ENCODE measurements at places on chromosomes 4 and X.

DNA sequence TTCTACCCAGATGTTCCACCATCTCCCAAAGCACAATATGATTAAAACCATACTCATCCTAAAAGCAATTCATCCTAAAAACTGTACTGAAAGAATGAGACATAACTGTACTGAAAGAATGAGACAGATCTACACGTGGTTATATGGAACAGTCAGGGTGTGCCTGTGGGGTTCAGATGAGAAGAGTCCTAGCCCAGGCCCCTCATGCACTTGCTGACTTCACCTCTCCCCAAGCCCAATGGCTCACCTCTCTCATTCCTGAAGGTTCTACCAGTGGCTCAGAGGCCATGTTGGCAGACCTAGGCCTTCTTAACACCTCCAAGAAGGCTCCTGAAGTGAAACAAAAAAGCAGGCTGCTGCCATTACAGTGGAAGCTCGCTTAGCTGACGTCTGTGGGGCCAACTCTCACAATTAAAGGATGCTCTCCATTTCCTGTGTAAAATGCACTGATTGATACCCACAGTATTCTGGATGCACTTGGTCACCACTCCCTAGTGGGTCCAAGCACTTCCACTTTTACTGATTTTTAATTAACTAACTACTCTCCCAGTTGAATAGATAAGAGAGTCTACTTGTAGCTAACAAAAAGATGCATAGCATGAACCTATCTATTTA, 3.8 kb downstream of the PLAC1 start:
- no peaks in the 10 kb centered on the region for H3K36me3 ChIP-seq
- H3K27ac ChIP-seq = no peak overlapping the region
- no peaks in the 10 kb centered on the region for H3K27me3 ChIP-seq
- DNase-seq = no peak

DNA sequence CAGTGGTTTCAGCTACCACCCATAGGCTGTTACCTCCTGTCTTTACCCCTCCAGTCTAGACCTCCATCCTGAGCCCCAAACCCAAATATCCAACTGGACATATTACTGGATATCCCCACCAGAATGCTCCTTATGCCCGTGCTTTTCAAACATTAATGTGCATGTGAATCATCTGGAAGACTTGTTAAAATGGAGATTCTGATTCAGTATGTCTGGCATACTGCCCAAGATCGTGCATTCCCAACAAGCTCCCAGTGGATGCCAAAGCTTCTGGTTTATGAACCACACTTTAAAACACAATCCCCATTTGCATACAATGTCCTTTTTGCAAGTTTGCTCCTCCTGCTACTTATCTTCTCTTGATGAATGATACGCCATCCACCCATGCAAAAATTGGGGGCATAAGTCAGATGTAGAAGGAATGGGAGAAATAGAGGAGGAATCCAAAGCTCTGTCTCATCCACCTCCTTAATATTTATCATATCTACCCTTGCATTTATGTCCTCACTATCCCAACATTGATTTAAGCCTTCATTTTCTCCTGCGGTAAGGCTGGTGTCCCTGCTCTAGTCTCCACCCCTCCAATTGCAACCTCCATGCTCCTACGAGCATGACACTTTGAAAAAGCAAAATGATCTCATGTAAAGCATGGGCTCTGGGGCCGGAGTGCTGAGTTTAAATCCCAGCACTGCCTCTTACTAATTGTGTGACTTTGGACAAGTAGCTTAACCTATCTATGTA, 7.4 kb upstream of the PGRMC1 start:
- no peak overlapping the region for H3K4me3 ChIP-seq
- H3K27me3 ChIP-seq = no peaks in the 10 kb centered on the region
- no peaks in the 10 kb centered on the region for H3K4me1 ChIP-seq
- no peak for DNase-seq
- no peak overlapping the region for H3K27ac ChIP-seq

- no peaks in the 10 kb centered on the region for H3K4me1 ChIP-seq
- no peaks in the 10 kb centered on the region for H3K36me3 ChIP-seq
- no peak overlapping the region for H3K4me3 ChIP-seq
- H3K27ac ChIP-seq = no peak overlapping the region
- no peak for DNase-seq
- H3K27me3 ChIP-seq = no peaks in the 10 kb centered on the region
Observed at GRCh38 chr4:85571008-85571407, 96.1 kb downstream of the ARHGAP24 start.

DNA sequence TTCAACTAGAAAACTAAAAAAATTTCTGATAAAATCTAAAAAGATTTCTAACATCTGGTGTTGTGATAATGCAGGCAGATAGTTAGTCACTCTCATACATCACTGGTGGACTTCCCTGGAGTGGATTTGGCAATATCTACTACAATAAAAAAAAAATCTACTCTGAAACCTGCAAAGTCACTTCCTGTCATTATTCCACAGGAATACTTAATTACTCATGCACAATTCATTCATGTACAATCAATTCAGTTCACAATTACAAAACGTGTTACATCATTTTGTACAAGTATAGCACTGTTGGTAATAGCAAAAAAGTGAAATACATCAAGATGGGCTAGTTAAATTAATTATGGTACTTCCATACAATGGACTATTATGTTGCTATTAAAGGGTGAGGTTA, 16.5 kb upstream of the RHOH start:
- H3K4me3 ChIP-seq = no peak overlapping the region
- H3K27ac ChIP-seq = no peak overlapping the region
- H3K4me1 ChIP-seq = no peaks in the 10 kb centered on the region
- no peaks in the 10 kb centered on the region for H3K27me3 ChIP-seq
- DNase-seq = no peak
- H3K36me3 ChIP-seq = no peaks in the 10 kb centered on the region

DNA sequence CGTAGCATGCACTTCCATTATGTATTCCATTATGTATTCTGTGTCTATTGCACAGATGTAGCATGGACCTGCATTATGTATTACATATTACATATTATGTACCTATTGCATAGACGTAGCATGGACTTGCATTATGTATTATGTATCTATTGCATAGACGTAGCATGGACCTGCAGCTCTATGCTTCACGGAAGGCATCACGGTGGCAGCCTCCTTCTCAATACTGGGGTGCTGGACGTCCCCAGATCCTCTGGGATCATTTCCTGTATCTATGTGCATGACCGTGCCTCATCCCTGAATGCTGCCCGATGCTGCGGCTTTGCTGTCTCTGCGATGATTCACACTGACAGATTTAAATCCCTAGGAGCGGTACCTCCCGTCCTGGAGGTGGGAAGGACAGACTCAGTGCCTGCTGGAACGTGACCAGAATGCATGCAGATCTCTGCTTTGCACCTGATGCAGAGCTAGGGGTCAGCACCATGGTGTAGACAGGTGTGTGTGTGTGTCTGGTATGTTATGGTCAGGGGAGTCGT, 317.5 kb downstream of the DHRSX start:
- H3K27ac ChIP-seq = no peak overlapping the region
- no peak overlapping the region for H3K4me3 ChIP-seq
- no peaks in the 10 kb centered on the region for H3K4me1 ChIP-seq
- H3K36me3 ChIP-seq = no peaks in the 10 kb centered on the region
- DNase-seq = no peak

GRCh38 chr4:1246901-1247863, 1.7 kb downstream of the CTBP1 start:
- no peak for DNase-seq
- H3K36me3 ChIP-seq = no peaks in the 10 kb centered on the region
- peak overlapping the region; percentile 91 for H3K4me3 ChIP-seq
- H3K27ac ChIP-seq = peak overlapping the region; percentile 99
- H3K27me3 ChIP-seq = no peaks in the 10 kb centered on the region

- H3K4me3 ChIP-seq = no peak overlapping the region
- H3K27me3 ChIP-seq = no peaks in the 10 kb centered on the region
Observed at GRCh38 chr4:40196272-40196671, 559 bp upstream of the RHOH start.

GRCh38 chrX:69987691-69988090, 62.0 kb downstream of the AWAT2 start:
- DNase-seq = no peak
- H3K27me3 ChIP-seq = no peaks in the 10 kb centered on the region
- H3K4me1 ChIP-seq = no peaks in the 10 kb centered on the region
- no peaks in the 10 kb centered on the region for H3K36me3 ChIP-seq

DNA sequence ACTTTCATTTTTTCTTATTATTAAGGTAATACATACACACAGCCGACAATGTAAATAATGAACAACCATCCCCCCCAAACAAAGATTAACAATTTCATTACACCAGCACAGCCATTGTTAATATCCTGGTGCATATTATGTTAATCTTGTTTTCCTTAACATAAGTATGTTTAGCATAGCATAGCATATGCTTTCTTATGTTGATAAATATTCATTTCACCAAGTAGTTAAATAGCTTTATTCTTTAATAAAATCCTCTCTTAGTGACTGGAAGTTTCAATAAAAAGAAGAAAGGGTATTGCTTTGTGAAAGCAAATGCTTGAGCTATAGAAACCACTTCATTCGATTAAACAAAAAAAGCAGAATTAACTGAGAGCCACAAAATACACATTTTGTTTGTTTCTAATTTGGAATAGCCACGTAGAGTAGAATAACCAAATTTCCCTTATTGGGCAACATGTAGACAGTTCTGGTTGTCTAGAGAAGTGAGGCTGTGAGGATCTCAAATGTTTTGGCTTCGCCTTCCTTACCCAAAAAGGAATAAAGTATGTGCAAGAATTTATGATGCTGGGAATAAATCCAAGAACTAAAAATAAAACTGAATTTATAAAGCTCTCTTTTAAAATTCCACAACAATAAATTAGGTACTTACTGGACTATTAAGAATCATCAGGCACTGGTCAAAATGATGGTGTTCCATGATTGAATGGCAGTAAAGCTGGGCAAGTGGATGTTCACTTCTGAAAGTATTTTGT, 118.0 kb downstream of the PDE5A start:
- H3K27ac ChIP-seq = no peak overlapping the region
- H3K4me3 ChIP-seq = no peak overlapping the region
- no peaks in the 10 kb centered on the region for H3K36me3 ChIP-seq
- no peak for DNase-seq
- no peaks in the 10 kb centered on the region for H3K27me3 ChIP-seq
- H3K4me1 ChIP-seq = no peaks in the 10 kb centered on the region

DNA sequence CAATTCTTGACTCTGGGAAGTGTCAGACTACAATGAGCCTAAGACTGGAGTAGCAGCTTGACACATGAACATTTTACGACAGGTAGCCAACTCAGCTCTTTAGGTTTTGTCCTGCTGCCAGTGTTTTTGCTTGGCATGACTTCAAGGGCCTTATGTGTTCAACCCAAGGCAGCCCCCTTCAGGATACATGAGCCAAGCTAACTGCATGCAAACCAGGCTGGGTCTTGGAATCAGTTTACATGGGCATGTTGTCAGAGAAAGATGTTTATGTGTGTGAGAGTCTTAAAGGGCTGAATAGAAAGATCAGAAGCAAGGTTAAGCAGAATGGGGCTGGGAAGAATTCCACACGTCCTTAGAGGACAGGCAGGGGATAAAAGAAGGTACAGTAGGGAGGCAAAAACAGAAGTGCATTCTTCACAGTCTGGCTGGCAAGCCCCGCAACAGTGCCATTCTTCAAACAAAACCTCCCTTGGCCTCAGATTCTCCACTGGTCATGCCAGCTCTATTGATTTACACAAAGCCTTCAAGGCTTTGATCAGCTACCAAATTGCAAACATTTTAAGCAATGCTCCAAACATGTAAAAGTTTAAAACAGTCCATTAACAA, 97.3 kb downstream of the NKX6-1 start:
- no peak overlapping the region for H3K4me3 ChIP-seq
- no peaks in the 10 kb centered on the region for H3K4me1 ChIP-seq
- H3K27ac ChIP-seq = no peak overlapping the region
- no peaks in the 10 kb centered on the region for H3K27me3 ChIP-seq

- no peak for DNase-seq
- no peaks in the 10 kb centered on the region for H3K36me3 ChIP-seq
- no peak overlapping the region for H3K27ac ChIP-seq
- H3K4me1 ChIP-seq = no peaks in the 10 kb centered on the region
Observed at GRCh38 chr4:100284129-100284880, 94.0 kb upstream of the DDIT4L start.

DNA sequence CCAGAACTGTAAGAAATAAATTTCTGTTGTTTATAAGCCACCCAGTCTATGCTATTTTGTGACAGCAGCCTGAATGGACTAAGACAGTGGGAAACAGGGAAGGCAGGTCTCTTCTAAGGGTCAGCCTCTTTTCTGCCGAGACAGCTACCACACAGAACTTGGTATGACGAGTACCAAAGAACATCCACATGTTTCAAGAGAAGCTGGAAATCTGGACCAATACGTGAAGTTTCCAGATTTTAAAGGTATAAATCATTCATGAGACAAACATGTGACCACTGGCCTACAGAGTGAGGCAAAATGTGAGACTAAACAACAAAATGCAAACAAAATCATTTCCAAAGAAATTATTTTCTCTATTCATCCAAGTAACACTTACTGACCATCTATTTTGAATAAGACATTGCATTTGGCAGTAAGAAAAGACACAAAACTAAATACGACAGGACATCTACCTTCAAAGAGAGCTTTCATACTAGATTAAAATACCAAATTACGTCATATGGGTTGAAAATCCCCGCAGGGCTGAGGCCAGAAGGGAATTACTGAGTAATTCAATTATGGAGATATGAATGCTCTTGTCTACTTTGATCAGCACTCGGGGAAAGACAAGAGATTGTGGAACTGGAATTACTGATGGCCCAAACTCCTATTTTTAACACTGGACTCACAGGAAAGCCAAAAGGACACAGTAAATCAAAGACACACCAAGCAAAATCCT, 7.2 kb downstream of the SCARB2 start:
- no peaks in the 10 kb centered on the region for H3K27me3 ChIP-seq
- peak overlapping the region; percentile 95 for H3K27ac ChIP-seq
- no peak overlapping the region for H3K4me3 ChIP-seq
- H3K4me1 ChIP-seq = peaks cover 73% of the 10 kb centered on the region
- no peak for DNase-seq

DNA sequence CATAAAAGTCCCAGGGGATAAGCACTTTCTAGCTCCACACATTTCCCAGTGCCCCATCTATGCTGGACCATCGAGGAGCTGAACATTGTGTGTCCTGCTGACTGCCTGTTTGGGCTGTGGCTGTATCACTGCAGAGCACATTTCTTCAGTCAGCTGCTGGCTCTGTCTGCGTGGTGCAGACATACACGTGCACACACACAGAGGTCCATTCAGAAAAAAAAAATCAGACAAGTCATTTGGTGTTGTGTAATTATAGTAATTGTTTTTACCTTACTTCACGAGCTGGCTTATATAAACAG, 1.1 kb upstream of the PDLIM3 start:
- H3K27me3 ChIP-seq = no peaks in the 10 kb centered on the region
- no peak overlapping the region for H3K4me3 ChIP-seq
- no peaks in the 10 kb centered on the region for H3K36me3 ChIP-seq
- H3K4me1 ChIP-seq = peaks cover 15% of the 10 kb centered on the region
- peak overlapping the region; percentile 96 for H3K27ac ChIP-seq

DNA sequence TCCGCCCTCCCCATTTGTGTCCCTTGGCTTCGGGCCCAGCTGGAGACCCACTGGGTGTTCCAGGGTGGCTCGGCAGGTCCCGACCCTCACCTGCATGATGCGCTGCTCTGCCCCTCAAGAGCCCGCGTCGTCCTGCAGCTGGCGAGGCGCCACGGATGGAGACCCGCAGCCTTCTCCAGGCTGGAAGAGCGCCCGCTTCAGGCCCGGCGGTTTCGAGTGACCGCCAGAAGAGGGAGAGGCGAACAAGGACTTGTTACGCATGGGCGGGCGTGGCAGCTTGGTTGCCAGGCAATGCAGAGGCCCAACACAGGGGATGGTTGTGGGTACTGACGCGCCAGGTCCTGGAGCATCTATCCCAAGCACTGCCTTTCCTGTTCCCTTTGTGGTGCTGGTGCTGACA, at the start of gene PDCL2:
Gene PDCL2, minus strand, starts transcription at position 232 of the 400 bp plus-strand sequence. Its CDS starts 136 bp downstream, at position 96.
- H3K36me3 ChIP-seq = no peaks in the 10 kb centered on the region
- DNase-seq = no peak
- no peaks in the 10 kb centered on the region for H3K4me1 ChIP-seq
- no peak within 1 kb of the TSS for H3K4me3 ChIP-seq
- H3K27ac ChIP-seq = no peak within 1 kb of the TSS
- no peaks in the 10 kb centered on the region for H3K27me3 ChIP-seq

Data from heart right ventricle (tissue), 16 donors.